ENCODE measurements at places on chromosomes 3 and 15.

GRCh38 chr3:189237526-189237925 lies 65.8 kb downstream of the TPRG1 start:
- DNase-seq: no peak

GRCh38 chr3:117172426-117172825 lies 462.8 kb downstream of the TUSC7 start:
- no peak for DNase-seq

DNA sequence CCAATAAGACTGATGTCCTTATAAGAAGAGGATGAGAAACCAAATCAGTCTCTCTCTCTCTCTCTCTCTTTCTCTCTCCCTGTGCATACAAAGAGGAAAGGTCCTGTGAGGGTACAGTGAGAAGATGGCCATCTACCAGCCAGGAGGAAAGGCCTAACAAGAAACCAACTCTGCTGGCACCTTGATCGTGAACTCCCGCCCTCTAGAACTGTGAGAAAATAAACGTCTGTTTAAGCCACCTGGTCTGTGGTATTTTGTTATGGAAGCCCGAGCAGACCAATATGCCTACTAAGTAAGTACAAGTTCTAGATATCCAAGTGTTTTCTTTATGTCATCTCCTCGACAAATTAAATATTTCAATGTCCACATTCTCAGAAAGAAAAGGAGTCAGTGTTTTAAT lies 44.9 kb upstream of the TMC3 start:
- no peak for DNase-seq

DNA sequence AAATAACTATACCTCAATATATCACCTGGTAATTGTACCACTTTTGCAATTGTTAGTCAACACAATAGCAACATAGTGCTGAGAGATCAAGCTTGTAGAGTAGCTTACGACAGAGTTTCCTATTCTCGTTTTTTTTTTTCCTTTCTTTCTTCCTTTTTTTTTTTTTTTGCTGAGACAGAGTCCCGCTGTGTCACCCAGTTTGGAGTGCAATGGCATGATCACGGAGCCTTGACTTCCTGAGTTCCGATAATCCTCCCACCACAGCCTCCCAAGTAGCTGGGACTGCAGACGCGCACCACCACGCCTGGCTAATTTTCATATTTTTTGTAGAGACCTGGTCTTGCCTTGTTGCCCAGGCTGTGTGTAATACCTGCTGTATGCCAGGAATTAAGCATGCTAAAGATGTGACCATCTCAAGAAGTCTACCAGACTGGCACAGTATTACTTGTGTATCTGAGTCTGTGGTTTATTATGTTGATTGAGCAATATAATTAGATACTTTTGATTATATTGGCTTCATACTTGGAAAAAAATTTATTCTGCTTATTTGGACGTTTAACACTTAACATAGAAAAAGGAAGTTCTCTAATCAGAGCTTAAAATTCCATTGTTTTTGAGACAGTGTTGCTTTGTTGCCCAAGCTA lies 3.0 kb downstream of the SELENOT start:
- no peak for DNase-seq

GRCh38 chr3:17329927-17330326 lies 412.5 kb downstream of the TBC1D5 start:
- no peak for DNase-seq

GRCh38 chr3:44584646-44585501 lies at the start of gene ZNF660:
ZNF660 (plus strand) TSS chr3:44584964; CDS start chr3:44594194, 9,230 bp downstream.
- DNase-seq: peak; percentile 65

Measured in NCI-H2081 (cell line).